ENCODE measurements at places on chromosomes 16 and 17.

DNA sequence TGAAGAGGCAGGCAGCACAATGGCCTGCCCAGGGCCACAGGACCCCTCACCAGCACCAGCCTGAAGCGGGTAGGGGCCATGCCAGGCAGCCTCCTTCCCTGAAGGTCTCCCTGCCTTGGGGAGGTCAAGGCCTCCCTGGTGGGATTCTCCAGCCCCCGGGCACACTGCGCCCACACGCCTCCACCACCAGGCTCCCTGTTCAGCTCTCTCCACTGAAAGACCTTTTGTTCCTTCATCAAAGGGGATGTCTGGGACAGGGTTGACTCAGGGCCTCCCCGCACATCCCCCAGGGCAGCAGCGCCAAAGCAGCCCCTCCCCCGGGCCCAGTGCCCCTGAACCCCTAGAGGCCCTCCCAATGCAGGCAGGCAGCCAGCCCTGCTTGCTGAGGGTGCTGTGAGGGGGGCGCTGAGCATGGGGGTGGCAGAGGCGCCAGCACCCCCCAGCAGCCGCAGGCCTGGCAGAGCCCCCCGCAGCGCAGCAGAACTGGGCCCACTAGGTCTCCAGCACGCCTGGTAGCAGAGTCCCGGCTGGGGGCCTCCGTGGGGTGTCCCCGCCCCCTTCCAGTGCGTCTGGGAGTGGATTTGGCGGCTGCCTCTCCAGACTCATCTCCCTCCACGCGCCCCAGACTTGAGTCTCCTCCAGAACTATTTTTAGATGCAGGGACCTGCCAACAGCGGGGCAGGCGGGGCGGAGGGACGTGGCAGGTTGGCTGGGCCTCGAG, 13.1 kb downstream of the BCAR1 start:
- DNase-seq, result peak; percentile 47

GRCh38 chr17:15260376-15261257, 4.5 kb downstream of the PMP22 start:
- peak; percentile 83 for DNase-seq

GRCh38 chr17:4590981-4591453, 6.7 kb downstream of the SMTNL2 start:
- no peak for DNase-seq

GRCh38 chr16:84180519-84181140, 6.2 kb downstream of the TAF1C start:
- DNase-seq, result no peak

DNA sequence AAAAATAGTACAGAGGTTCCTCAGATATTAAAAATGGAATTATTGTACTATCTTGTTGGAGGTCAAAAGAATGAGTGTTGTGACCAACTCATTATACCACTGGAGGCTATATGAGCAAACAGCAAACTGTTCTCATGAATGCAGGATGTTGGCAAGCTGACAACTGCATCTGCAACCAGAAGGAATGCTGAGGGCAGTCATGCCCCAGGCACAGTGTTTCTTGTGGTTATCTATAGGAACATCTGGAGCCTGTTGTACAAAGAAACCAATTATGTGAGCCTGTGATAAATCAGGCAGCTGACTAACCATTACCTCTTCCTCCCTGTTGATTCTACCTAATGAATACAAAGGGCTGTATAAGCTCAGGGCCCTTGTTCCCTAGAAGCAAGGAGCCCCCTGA, 2057.1 kb downstream of the TP53TG3F start:
- DNase-seq, result no peak

- DNase-seq, result peak; percentile 40
Measured at GRCh38 chr16:11796227-11797165, 562 bp downstream of the ZC3H7A start.

GRCh38 chr17:8277317-8277716, 11.2 kb upstream of the RANGRF start:
- DNase-seq, result no peak

DNA sequence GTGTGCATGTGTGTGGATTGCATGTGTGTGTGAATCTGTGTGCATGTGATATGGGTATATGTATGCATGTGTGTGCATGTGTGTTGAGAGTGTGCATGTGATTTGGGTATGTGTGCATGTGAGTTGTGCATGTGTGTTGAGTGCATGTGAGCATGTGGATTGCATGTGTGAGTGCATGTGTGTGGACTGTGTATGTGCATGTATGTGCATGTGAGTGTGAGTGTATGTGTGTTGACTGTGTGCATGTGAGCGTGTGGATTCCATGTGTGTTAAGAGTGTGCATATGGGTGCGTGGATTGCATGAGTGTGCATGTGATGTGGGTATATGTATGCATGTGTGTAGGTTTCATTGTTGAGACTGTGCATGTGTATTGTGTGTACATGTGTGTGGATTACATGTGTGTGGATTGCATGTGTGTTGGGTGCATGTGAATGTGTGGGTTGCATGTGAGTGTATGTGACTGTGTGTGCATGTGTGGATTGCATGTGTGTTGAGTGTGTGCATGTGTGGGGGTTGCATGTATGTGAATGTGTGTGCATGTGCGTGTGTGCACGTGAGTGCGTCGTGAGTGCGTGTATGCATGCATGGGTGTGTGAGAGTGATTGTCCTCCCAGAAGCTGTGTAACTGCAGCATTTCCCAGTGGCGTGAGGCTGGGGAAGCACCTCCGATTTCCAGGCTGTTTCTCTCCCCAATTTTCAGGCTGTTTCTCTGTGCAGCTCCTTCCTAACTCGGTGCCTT, 19.4 kb downstream of the C1QTNF1 start:
- DNase-seq, result no peak

DNA sequence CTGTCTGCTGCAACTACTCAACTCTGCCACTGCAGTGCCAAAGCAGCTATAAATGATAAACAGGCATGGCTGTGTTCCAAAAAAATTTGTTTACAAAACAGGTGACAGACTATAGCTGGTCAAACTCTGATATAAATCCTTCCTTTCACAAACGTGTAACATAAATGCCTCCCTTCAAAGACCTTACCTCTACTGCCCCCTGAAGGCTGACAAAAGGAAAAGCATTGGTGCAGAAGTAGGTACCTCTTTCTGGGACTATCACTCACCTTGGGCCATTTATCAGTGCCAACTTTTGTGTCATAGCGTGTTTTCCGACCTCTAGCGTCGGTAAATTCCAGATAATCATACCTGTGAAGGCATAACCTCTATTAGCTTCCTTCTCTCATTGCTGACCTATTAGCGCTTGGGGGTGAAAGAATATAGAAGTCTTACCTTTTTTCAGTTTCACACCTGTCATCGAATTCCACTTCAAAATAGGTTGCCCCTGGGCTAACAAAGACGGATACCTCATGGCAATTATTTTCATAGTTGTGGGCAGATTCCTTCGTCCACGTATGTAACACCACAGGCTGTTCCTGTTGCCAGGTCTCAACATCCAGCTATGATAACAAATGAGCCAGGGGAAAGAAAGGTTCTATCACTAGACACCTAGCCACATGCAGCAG, 67.9 kb downstream of the ZZEF1 start:
- DNase-seq, result no peak

DNA sequence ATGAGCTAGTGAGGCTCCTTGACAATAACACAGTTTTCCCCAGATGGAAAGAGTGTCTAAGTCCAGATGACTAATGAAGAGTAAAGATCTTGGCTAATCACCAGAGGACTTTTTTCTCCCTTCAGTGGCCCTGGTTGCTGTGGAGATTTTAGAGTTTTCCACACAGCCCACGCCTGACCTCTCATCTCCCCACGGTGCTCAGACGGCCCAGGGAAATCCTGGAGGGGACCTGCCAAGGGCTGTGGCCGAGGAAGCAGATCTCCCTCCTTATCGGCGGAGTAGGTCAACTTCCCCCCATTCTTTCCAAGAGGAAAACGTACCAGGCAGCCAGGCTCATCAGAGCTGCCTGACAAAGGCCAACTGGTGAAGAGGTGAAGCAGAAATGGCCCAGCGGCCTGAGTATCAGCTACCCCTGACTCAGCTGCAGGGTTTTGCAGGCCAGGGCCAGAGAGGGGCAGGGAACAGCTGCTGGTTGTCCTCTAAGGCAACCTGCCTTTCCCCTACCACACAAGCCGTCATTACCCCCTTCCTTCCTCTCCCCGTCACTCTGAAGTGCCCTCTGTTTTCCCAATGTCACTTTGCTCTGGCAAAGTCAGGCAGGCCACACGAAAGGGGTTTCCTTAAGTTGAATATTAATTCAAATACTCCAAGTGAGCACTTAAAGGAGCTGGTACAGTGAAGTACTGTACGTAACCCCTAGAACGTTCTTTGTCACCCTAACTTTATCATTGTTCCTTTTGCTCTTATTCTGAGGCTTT, 140.2 kb upstream of the ADAMTS18 start:
- no peak for DNase-seq

GRCh38 chr17:40017422-40018080, 2.3 kb downstream of the CSF3 start:
- DNase-seq, result no peak

DNA sequence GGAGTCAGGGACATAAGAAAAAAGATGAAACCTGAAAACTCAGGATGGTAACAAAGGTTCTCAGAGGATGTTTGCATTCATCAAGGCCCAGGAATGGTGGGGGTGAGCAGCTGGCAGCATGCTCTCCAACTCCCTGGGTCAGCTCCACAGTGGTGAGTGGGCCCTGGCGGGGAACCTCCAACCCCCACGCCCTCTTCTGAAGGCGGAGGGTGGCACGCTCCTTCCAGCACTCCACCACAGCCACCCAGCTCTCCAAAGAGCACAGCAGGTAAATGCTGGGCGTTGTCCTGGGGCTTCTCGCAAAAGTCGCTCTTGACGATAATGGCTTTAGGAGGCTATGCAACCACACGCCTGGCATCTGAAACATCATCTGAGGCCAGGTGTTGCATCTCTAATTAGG, 173.8 kb downstream of the C16orf78 start:
- DNase-seq, result no peak

All from tibial nerve (tissue), 4 donors.